ENCODE measurements at places on chromosomes 11 and 22.
A peak's percentile ranks its signal among the peaks of the same experiment; 100 is the strongest.

GRCh38 chr22:34950489-34950888, 115.5 kb upstream of the ISX start:
- DNase-seq: no peak

DNA sequence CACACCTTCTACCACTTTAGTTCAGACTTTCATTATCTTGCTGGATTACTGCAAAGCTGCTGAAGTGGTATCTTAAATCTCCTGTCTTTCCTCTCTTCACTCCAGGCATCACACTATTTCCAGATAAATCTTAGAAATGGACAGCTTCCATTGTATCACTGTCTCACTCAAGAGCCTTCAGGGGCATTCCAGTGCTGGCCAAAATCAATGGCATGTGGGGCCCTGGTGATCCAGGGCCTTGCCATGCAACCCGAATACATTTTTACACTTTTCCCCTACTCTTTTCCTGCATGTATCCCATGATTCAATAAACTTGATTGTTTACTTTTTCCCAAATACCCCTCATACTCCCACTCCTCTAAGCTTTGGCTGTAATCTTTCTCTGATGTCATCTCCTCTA, 39.4 kb upstream of the DEUP1 start:
- no peak for DNase-seq

- DNase-seq: no peak
Observed at GRCh38 chr11:6468712-6469495, 4.8 kb downstream of the TRIM3 start.

DNA sequence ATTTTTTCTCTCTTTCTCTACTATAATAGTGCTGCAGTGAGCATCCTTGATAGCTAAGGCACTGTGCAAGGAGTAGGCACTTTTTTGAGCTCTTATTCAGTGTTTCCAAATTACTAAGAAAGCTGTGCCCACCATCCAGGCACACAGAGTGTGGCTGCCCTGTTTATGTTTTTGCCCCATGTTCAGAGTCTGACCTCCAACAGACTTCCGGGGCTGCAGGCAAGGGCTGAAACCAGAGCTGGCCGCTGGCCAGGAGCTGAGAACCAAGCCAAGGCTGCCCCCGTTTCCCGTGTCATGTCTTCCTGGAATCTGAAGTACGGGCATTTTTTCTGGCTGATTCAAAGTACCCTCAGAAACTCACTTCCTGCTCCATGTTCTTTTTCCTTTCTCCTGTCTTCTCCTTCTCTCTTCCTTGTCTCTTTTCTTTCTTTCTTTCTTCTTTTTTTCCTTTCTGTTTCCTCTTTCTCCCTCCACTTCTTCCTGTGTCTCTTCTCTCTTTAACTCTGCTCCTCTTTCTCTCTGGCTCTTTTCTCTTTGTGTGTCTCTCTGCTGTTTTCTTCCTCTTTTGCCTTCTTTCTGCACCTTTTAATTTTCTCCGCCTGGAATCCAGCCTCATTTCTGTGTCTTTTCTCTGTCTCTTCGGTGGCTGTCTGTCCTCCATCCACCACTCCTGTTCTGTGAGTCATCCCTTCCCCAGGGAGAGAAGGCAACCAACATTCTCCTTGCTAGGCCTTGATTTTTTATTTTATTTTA, 17.0 kb upstream of the KCTD14 start:
- DNase-seq: peak; percentile 34

DNA sequence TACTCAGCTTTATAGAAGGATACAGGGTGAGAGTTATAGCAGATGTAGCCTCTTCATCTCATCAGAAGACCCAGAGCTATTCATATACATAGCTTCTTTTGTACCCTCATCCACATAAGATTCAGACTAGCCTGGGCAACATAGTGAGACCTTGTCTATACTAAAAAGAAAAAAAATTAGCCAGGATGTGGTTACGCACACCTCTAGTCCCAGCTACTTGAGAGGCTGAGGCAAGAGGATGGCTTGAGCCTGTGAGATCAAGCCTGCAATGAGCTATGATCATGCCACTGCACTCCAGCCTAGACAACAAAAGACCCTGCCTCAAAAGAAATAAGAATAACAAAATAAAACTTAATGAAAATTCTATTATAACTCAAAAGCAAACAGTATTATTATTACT, 36.7 kb upstream of the B3GNT6 start:
- DNase-seq: no peak

DNA sequence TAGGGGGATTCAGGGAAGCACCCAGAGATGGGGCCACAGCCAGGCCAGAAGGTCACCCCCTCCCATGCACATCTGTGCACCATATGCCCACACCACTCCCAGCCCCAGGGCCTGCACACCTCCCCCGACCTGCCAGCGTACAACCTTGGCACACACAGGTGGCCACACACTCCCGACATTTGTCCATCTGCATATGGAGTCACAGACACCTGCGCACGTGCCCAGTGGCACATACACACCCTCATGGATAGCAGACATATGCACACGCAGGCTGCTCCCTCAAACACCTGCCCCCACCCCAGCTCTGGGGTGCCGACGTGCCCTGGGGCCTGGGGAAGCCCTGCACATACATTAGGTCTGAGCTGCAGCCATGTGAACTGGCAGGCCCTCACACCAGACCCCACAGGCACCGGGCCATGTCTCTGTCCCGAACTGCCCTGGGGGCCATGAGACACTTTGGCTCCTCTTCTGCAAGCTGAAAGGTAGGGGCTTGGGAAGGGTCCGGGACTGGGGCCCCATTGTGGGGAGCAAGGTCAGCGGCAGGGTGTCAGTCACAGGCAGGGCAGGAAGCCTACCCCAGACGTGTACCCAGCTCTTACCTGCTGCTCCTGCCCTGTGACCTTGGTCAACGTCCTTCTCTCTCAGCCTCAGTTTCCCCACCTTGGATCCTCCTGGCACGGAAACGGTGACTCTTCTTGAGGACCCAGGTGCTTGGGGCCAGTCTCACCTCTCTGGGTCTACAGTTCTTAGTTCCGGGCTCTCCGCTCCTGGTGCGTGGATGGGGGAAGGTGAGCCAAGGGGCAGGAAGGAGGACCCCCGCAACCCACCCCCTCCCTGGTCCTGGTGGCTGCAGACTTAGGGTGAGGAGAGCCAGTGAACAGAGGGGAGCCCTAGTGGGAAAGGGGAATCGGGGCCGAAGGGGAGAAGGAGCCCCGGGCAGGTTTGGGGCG, 579 bp upstream of the CABP7 start:
- DNase-seq: no peak

- DNase-seq: no peak
Observed at GRCh38 chr11:117560780-117561530, 233.3 kb downstream of the CEP164 start.

- DNase-seq: peak; percentile 55
Observed at GRCh38 chr11:102733232-102733875, 8.6 kb upstream of the MMP8 start.

- no peak for DNase-seq
Observed at GRCh38 chr22:35971456-35972119, 57.0 kb downstream of the RBFOX2 start.

GRCh38 chr11:58640386-58641023, 18.0 kb downstream of the CNTF start:
- no peak for DNase-seq

DNA sequence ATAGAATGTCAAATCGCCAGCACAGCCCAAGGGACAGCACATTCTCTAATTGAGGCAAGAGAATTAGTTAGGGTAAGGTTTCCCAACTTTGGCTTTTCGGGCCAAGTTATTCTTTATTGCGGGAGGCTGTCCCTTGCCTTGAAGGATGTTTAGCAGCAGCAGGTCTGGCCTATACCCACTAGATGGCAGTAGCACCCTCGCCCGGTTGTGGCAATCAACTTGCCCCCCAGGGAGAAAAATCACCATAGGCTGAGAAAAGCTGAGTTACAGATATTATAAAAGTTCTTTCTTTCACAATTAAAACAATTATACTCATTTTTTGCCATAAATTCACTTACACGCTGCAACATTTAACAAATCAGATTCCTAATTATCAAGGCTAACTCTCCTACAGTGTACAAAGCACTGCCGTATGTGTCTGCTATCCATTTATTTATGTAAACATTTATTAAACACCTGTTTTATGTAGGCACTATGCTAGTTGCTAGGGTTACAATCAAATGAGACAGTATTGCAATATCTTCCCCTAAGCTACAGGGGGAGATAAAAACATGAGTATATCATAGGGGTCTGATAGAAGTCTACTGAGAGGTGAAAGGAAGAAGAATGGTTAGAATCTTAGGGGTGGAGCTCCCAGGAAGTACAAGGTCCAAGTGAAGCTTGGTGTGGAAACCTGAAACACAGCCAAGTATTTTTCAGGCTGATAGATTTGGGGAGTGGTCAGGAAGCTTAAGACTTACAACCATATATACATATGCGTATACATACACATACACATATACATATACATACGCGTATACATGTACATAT, 452.3 kb downstream of the RAB38 start:
- peak; percentile 3 for DNase-seq

DNA sequence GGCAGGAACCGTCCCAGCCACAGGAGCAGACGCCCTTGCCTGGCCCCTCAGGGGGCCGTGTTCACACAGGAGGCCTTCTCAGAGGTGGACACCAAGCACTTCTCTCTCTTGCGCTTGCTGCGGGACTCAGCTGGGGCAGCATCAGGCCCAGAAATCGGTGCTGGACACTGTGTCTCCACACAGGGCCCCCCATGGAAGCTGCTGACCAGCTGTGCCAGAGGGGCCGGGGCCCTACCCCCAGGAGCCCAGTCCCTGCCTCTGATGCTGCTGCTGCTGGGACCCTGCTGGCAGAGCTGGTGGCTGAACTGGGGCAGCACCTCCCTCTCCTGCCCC, 4.0 kb downstream of the PLXNB2 start:
- DNase-seq: no peak

DNA sequence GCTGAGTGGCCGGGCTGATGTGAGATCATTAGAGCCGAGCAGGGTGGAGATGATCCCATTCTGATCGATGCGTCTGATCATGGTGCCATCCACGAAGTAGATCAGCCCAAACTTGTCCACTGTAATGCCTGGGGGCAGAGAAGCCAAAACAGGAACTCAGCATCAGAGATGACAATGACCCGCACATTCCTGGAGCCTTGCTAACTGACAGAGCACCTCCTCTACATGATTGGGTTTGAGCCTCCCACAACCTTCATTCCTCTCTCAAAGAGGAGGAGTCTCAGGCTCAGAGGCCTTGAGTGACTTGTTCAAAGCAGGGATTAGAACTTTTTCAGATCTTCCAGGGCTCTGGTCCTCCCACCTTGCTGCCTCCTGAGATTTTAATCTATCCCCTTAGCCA, 133.7 kb upstream of the NARS2 start:
- DNase-seq: no peak

- DNase-seq: no peak
Observed at GRCh38 chr22:49203859-49204598, 623.6 kb downstream of the BRD1 start.

- no peak for DNase-seq
Observed at GRCh38 chr11:133823211-133823610, 22.1 kb downstream of the SPATA19 start.

Data from stimulated activated CD4-positive, alpha-beta T cell treated with anti-CD3 and anti-CD28 coated beads, Interleukin-2, amount 100 ng/mL, for 48 hours (primary cell).